Activated CD8-positive, alpha-beta memory T cell treated with anti-CD3 and anti-CD28 coated beads for 1 hour (primary cell): ENCODE measurements at places on chromosomes 1 and 21.

DNA sequence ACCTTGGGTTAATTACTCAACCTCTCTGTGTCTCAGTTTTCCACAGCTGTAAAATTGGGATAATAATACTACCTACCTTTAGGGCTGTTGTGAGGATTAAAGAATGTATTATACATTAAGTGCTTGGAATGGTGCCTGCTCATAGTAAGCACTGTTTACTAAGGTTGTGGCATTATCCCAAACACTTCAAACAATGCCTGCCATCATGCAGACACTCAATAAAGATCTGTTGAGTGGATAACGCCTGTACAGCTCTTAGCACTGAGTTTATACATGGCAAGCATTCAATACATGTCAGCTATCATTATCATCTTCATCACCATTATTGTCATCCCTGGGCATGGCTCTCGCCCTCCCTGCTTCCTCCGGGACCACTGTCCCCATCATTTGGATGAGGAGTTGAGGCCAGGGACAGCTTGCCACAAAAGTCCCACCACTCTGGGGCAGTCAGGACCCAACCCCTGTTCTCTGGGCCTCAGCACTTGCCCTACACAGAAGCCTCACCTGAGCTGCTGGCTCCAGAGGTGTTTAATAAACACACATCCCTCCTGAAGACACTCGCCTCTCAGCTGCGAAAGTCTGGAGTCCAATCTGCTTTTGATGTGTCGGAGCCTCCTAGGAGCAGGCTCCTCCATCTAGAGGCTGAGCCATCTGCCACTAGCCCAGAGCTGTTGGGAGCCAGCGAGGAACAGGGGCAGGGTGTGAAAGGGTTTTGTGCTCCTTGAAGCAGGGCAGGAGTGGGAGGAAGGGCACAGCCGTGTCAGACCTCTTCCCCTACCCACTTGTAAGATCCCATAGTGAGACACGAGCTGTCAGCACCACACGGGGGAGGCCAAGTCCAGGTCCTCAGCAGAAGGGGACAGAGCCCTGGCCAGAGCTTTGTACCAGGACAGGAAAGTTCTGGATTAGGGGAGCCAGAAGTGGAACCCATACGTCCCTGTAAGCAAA lies 80.9 kb upstream of the ZC3H12A start:
- DNase-seq, result no peak

- no peak for DNase-seq
These were observed 19.0 kb upstream of the PRELP start for GRCh38 chr1:203456577-203456976.

DNA sequence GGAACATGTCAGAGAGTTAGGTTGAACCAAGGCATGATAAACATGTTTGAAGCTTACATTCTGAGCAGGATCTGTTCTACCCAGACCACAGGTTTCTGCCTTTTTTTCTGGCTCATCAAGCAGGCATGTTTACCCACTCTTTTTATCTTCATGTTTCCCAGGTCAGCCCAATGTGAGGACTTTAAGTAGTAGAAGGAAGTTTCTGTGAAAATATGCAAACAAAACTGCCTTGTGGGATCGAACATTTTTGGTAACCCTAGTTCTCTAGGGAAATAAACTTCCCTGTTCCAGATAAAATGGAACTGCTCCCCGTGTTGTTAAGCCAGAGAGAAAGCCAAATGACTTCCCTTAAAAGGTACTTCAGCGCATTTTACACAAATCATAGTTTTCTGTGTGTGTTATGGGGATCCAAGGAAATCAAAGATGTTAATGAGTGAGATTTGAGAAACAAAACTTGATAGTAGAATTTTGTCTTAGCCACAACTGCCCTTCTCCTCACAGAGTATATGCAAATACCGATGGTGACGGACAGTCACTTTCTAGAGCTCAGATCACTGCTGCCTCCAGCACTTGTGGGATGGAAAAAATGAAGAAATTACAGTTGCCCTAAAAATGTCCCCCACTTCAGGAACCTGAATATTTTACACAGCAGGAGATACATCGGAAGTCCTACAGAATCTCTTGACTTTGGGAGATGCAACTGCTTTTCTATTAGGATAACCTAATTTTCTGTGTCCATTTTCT lies 765 bp upstream of the HIPK1 start:
- DNase-seq, result no peak

DNA sequence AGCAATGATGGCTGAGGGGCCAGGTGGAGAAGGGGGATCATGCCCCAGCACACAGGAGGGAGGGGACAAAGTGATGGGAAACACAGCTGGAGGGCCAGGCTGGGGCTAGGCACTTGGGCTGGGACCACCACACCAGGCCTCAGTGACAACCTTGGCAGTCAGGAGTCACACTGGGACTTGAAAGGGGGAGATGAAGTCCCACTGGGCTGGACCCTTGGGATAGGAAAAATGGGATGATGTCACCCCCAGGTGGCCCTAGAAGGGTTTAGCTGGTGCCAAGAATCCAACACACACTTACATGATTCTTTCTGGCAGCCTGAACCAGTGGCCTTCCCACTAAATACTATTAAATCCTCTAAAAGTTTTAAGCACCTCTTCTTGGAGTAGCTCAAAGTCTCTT lies 17.1 kb downstream of the ZBTB17 start:
- DNase-seq, result no peak

- no peak for DNase-seq
These were observed 55.8 kb downstream of the DYRK1A start for GRCh38 chr21:37422382-37422781.

DNA sequence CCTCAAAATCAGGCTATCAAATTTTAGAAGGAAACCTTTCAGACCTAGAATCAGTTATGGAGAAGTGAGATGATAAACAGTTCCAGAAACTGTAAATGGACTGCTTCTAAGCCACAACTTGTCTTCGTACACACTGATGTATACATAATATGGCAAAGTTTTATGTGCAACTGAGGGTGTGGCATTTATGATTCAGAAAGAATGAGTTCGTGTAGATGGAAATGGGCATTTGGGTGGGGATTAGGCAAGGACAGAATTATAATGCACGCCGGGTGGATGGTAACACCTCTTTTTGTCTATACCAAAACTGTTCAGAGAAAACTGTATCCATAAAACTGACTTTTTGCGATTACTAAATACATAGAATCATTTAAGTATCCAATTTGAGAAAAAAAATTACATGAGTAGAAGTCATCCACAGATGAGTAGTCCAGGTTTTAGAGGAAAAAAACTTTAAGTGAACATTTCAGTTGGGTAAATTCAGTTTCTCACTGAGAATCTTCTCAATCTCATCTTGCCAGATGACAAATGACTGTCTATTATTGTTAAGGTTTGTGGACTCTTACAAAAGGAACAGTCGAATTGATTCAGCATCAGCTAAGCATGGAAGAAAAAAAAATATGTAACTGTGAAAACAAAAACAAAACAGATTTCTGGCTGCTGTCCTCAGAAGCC lies 22.5 kb downstream of the ERRFI1 start:
- no peak for DNase-seq

DNA sequence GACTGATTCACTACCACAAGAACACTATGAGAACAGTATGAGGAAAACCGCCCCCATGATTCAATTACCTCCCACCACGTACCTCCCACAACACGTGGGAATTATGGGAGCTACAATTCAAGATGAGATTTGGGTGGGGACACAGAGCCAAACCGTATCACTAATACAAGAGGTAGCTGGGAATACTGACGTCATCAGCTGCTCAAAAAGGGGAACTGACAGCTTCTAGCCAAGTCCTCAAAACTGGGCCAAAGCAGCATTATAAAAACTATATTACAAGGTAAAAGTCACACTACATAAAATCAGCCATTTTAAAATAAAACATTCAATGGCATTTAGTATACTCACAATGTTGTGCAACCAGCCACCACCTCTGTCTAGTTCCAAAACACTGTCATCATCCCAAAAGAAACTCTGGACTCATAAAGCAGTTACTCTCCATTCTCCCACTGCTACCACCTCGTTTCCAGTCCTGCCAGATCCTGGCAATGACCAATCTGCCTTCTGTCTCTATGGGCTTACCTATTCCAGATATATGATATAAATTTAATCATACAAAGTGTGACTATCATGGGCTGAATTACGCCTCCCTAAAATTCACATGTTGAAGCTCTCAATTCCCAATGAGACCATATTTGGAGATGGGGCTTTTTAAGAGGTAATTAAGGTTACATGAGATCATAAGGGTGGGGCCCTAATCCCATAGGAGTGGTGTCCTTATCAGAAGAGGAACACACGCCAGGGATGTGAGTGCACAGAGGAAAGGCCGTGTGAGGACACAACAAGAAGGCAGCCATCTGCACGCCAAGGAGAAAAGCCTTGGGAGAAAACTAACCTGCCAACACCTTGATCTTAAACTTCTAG lies 192.1 kb downstream of the SETD4 start:
- DNase-seq, result no peak
